Prostate gland (tissue), 2 donors: ENCODE measurements at places on chromosomes 12 and 14. TPM values are rescaled to one million over a fixed set of nuclear protein-coding genes. Genes with fewer than 3 reads are reported as not detected.

DNA sequence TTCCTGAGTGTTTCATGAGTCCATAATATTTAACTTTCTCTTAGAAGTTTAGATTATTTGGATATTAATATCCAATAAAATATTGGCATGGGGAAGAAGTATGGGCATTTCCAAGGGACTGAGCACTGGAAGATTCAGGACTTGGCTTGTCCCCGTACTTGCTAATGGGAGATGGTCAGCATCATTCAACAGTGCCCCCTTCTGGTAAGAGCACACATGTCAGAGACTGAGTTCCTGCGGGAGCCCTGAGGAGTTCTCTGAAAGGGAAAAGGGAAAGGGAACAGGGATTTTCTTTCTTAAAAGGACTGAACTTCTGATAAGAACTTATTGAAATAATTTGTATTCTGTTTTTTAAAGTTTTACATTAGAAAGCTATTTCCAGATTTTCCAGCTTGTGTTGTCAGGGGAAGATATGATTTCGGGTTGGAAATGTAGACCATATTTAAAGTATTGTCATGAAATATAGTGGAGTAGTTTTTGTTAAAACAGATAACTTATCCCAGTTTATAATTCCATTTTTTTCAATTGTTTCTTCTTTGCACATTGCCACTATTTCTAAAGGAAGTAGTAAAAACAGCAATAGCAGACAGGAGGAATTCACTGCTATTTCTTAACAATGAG is 59.8 kb upstream of the C12orf71 start:
- no peaks in the 10 kb centered on the region for H3K36me3 ChIP-seq
- H3K27me3 ChIP-seq: no peaks in the 10 kb centered on the region
- H3K4me3 ChIP-seq: no peak overlapping the region
- DNase-seq: peak; percentile 55

- no peak overlapping the region for H3K4me3 ChIP-seq
- no peak for DNase-seq
- H3K36me3 ChIP-seq: no peaks in the 10 kb centered on the region
- no peaks in the 10 kb centered on the region for H3K4me1 ChIP-seq
- H3K27ac ChIP-seq: no peak overlapping the region
- H3K27me3 ChIP-seq: no peaks in the 10 kb centered on the region
These were observed 405.7 kb downstream of the RAD51B start for GRCh38 chr14:68225321-68225720.

The GDF11 gene
- 10.3 TPM for total RNA-seq

DNA sequence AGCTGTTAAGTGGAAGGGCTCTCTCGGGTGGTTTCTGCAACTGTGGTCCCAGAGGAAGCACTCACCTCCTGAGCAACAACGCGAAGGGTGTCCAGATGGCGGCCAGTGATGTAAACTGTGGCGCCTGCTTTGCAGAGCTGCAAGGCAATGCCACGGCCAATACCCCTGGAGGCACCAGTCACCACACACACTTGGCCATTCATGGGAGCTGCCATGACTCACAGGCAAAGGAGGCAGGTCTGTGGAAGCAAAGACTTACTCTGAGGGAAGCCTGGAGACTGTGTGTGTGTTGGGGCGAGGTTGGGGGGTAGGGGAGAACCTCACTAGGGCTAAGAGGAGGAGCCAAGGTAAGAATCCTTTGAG is 707 bp downstream of the DHRS1 start:
- H3K36me3 ChIP-seq: peaks cover 12% of the 10 kb centered on the region
- peak overlapping the region; percentile 66 for H3K4me3 ChIP-seq
- DNase-seq: no peak
- H3K27ac ChIP-seq: peak overlapping the region; percentile 82

DNA sequence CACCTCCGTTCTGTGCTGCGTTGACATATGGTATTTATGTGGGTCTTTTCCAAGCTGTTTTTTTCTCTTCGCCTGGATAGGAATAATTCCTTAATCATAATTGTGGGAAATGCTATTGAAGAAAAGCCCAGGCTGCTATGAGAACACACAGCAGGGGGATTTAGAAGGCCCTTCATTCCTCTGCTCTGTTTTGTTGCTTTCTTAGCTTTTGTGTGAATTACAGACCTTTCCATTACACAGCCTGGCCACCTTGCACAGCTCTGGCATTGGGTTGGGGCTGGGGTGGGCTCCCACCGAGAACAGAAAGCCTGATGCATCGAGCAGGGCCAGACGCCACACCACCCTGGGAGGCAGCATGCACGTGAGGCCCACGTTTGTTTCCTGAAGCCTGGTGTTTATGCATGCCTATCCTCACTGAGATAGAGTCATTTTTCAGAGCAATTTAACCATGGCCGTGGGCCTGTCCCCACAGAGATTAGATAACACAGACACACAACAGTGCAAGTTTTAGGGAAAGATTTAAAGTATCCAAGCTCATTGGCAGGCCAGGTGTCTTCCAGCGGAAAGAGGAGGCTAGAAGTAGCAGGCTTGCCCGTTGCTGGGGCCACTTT is 287.6 kb upstream of the PWP1 start:
- DNase-seq: no peak
- no peak overlapping the region for H3K4me3 ChIP-seq
- H3K27me3 ChIP-seq: no peaks in the 10 kb centered on the region
- H3K36me3 ChIP-seq: no peaks in the 10 kb centered on the region

The OLR1 gene
- total RNA-seq: 2.1 TPM

- no peaks in the 10 kb centered on the region for H3K36me3 ChIP-seq
- H3K4me3 ChIP-seq: no peak overlapping the region
- H3K27me3 ChIP-seq: no peaks in the 10 kb centered on the region
- H3K27ac ChIP-seq: no peak overlapping the region
These were observed 58.9 kb upstream of the HMGA2 start for GRCh38 chr12:65765436-65765813.

GRCh38 chr12:108949976-108950375 is 70.1 kb downstream of the DAO start:
- H3K36me3 ChIP-seq: no peaks in the 10 kb centered on the region
- H3K27me3 ChIP-seq: no peaks in the 10 kb centered on the region
- H3K4me1 ChIP-seq: no peaks in the 10 kb centered on the region
- H3K27ac ChIP-seq: no peak overlapping the region
- DNase-seq: no peak

The KRT74 gene
- 0.05 TPM for total RNA-seq

DNA sequence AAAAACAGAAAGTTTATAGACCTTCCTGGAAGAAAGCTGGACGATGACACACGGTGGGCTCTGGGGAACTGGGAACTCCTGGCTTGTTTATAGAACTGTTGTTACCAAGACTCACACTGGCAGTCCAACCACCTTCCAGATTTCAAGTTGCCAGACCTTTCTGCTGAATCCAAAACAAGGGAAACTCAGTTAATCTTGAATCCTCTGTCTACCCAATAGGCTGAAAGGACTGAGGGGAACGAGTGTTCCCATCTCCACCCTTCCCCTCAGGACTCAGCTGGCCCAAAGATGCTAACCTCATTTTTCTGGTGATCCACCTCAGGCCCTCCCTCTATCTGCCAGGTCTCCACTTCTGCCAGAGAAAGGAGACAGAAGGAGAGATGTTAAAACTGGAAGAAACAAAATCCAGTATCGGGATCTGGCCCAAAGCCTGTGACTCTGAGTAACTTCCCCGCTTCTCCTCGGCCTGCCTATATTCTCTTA is 231.4 kb downstream of the ANO2 start:
- H3K36me3 ChIP-seq: no peaks in the 10 kb centered on the region
- H3K27me3 ChIP-seq: no peaks in the 10 kb centered on the region
- no peaks in the 10 kb centered on the region for H3K4me1 ChIP-seq
- H3K27ac ChIP-seq: no peak overlapping the region
- H3K4me3 ChIP-seq: no peak overlapping the region
- no peak for DNase-seq

- DNase-seq: no peak
- no peaks in the 10 kb centered on the region for H3K27me3 ChIP-seq
- no peak overlapping the region for H3K27ac ChIP-seq
- no peaks in the 10 kb centered on the region for H3K36me3 ChIP-seq
- no peaks in the 10 kb centered on the region for H3K4me1 ChIP-seq
These were observed 99.8 kb upstream of the DIO2 start for GRCh38 chr14:80310938-80311750.

DNA sequence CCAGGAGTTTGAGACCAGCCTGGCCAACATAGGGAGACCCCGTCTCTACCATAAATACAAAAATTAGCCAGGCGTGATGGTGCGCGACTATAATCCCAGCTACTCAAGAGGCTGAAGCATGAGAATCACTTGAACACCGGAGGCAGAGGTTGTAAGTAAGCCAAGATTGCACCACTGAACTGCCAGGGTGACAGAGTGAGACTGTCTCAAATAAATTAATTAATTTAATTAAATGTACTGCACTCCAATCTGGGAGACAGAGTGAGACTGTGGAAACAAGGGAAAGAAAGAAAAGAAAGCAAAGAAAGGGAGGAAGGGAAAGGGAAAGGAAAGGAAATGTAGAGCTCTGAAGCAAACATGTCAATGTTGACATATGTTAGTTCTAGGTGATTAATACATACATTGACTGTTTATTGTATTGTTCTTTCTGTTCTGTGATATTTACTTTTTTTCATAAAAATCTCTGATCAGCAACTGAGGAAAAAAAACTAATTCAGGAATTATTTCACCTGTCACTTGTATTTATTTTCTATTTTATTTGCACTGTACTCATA is 99.6 kb downstream of the DENND5B start:
- H3K27me3 ChIP-seq: no peaks in the 10 kb centered on the region
- DNase-seq: no peak
- H3K4me3 ChIP-seq: no peak overlapping the region
- H3K36me3 ChIP-seq: no peaks in the 10 kb centered on the region
- no peak overlapping the region for H3K27ac ChIP-seq
- no peaks in the 10 kb centered on the region for H3K4me1 ChIP-seq

GRCh38 chr14:34817768-34818167 is 57.4 kb downstream of the BAZ1A start:
- no peaks in the 10 kb centered on the region for H3K36me3 ChIP-seq
- no peak overlapping the region for H3K4me3 ChIP-seq
- no peak for DNase-seq
- H3K4me1 ChIP-seq: no peaks in the 10 kb centered on the region
- no peaks in the 10 kb centered on the region for H3K27me3 ChIP-seq

DNA sequence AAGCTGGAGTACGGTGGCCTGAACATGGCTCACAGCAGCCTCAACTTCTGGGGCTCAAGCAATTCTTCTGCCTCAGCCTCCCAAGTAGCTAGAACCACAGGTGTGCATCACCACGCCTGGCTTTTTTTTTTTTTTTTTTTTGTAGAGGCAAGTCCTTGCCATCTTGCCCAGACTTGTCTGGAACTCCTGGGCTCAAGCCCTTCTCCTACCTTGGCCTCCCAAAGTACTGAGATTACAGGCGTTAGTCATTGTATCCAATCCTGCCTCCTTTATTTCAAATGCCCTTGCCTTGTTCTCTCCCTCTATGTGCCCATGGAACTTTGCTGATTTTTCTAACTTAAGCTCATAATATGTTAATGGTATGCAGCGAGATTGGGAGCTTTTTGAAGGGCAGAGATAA is 49.2 kb upstream of the PRICKLE1 start:
- H3K4me1 ChIP-seq: no peaks in the 10 kb centered on the region
- no peaks in the 10 kb centered on the region for H3K36me3 ChIP-seq
- H3K27me3 ChIP-seq: no peaks in the 10 kb centered on the region
- no peak overlapping the region for H3K27ac ChIP-seq

DNA sequence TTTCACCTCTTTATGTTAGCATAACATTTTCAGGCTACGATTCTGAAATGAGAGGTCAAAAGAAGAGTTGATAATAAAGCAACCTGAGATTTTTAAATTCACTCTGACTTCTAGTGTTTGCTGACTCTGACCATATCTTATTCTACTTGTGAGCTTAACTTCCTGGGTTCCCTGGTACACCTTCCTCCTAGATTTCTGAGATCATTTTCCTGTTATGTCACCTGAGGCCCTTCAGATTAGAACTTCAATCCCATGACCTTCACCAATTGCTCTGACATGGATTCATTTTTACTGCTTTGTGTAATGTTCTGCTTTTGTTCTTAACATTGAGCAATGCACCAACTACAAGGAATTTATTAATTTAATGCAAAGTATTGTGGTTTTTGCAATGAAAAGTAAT is 542.9 kb upstream of the FLRT2 start:
- H3K4me3 ChIP-seq: no peak overlapping the region
- no peaks in the 10 kb centered on the region for H3K27me3 ChIP-seq
- H3K27ac ChIP-seq: no peak overlapping the region
- DNase-seq: no peak

- peaks cover 4% of the 10 kb centered on the region for H3K4me1 ChIP-seq
- H3K27ac ChIP-seq: no peak overlapping the region
- H3K4me3 ChIP-seq: no peak overlapping the region
- no peak for DNase-seq
- H3K36me3 ChIP-seq: no peaks in the 10 kb centered on the region
These were observed 37.8 kb downstream of the PROX2 start for GRCh38 chr14:74838166-74838565.

DNA sequence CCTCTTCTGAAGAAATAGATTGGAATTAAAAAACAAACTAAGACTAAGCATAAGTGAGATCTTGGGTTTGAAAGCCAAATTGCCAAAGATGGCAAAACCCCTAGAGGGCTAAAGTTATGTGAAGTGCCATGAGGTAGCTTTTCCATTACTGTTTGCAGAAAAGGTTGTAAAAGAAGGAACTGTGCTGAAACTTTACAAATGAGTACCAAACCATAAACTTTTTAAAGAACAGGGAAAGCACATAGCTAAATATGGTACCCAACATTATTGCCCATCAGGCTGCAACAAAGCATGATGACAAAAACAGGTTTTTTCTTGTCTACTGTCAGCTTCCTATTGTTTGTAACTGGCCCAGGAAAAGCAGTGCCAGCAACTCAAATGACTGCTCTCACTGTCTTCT is 224.2 kb downstream of the RAD51B start:
- H3K27me3 ChIP-seq: no peaks in the 10 kb centered on the region
- H3K4me3 ChIP-seq: no peak overlapping the region
- H3K4me1 ChIP-seq: no peaks in the 10 kb centered on the region
- DNase-seq: no peak

DNA sequence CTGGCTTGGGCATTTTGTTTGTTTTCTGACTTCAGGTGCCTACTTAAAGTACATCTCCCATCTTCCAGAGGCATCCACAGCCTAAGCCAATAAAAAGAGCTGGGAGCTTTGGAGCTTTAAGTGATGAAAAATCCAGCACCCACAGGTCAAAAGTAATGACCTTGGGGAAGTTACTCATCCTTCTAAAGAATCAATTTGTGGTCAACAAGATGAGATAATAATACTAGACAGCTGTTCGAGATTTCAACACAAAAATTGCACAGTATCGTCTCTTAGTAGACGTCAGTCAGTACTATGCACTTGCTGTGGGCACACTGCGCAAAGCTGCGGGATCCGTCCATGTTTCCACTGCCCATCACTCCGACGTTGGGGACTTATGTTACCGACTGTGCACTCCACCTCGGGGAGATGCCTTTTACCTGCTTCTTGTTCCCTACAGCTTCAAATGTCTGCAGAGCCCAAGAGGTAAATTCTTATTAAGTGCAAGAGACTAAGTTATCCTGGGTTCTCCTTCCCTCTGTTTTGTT is 1.3 kb downstream of the ST8SIA1 start:
- peak overlapping the region; percentile 64 for H3K4me3 ChIP-seq
- H3K27me3 ChIP-seq: no peaks in the 10 kb centered on the region
- DNase-seq: no peak
- peak overlapping the region; percentile 81 for H3K27ac ChIP-seq
- no peaks in the 10 kb centered on the region for H3K4me1 ChIP-seq
- H3K36me3 ChIP-seq: no peaks in the 10 kb centered on the region

- no peaks in the 10 kb centered on the region for H3K4me1 ChIP-seq
- H3K27ac ChIP-seq: no peak overlapping the region
- no peaks in the 10 kb centered on the region for H3K27me3 ChIP-seq
- H3K36me3 ChIP-seq: no peaks in the 10 kb centered on the region
- H3K4me3 ChIP-seq: no peak overlapping the region
- DNase-seq: no peak
These were observed 535.3 kb upstream of the TMEM132C start for GRCh38 chr12:127731657-127732056.
